ENCODE measurements at places on chromosomes 1 and 21. TPM values are rescaled to one million over a fixed set of nuclear protein-coding genes. Genes with fewer than 3 reads are reported as not detected.

DNA sequence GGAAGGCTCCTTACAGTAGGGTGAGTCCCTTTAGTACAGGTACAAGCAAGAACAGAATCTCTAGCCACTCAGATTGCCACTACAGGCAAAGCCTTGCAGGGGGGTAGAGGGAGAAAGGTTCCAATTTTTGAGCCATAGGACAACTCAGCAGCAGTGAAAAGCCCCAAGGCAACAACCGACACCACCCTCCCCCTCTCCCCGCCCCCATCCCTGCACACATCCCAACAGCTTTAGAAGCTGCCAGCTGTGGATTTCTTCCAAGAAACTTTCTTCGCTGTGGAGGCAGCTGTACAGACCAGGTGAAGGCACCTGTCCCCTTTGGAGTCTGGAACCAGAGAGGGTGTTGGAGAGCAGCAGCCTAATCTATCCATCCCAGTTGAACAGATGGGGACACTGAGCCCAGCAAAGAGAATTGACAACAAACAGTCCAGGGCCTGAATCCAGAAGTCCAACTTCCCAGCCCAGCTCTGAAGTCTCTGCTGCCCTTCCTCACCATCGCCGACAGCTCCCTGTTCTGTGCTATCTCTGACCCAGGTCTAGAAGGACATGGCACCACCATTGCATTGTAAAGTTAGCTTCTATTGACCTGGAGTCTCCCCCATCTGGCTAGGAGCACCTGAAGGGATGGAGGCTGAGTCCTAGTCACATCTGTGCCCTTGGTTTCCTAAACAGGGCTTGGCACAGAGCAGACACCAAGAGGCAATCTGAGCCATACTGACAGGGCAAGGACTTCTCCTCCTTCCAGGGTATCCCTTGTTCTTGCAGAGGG, 2.2 kb downstream of the TENT5B start:
- peaks cover 61% of the 10 kb centered on the region for H3K4me1 ChIP-seq
- peak overlapping the region; percentile 97 for H3K27ac ChIP-seq
- DNase-seq, result no peak
- peak overlapping the region; percentile 61 for H3K4me3 ChIP-seq

GRCh38 chr1:116572099-116572498, 1.3 kb upstream of the CD58 start:
- no peaks in the 10 kb centered on the region for H3K27me3 ChIP-seq
- peaks cover 32% of the 10 kb centered on the region for H3K4me1 ChIP-seq
- H3K4me3 ChIP-seq, result no peak overlapping the region

The MAP3K6 gene
- total RNA-seq, result 21.2 TPM

The PTCH2 gene
- 0.68 TPM for total RNA-seq

DNA sequence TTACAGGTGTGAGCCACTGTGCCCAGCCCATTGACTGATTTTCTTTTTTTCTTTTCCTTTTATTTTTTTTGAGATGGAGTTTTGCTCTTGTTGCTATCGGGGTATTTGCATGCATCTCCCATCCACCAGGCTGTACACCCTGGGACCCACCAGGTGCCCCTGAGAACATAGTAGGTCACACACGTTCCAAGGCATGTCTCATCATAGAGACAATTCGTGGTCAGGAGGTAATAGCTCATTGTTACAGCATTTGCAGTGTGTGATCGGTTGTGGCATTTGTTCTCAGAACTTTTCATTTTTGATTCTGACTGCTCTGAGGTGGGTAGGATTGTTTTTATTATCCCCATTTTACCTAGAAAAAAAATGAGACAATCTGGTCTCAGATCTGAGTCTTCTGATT, 29.6 kb downstream of the BCL9 start:
- no peaks in the 10 kb centered on the region for H3K36me3 ChIP-seq
- no peak for DNase-seq
- no peaks in the 10 kb centered on the region for H3K4me1 ChIP-seq

DNA sequence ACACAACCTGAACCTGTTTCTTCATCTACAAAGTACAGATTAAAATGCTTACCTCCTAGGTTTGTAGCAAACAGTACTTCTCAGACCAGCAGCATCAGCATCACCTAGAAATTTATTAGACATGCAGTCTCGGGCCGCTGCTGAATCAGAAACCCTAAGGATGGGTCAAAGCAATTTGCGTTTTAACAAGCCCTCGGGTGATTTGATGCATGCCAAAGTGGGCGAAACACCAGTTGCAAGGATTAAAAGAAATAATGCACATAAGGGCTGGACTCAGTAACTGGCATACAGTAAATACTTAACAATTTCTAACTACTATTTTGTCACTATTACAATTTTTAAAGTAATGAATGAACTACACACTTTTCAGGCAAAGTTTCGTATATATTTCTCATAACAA, 47.5 kb downstream of the SH3GLB1 start:
- peaks cover 8% of the 10 kb centered on the region for H3K4me1 ChIP-seq
- no peak overlapping the region for H3K4me3 ChIP-seq
- H3K27ac ChIP-seq, result no peak overlapping the region
- H3K36me3 ChIP-seq, result no peaks in the 10 kb centered on the region
- no peaks in the 10 kb centered on the region for H3K27me3 ChIP-seq
- no peak for DNase-seq

GRCh38 chr1:8026153-8026975, at the start of gene ERRFI1:
Gene ERRFI1 (minus strand): TSS chr1:8026309. CDS start chr1:8015619, 10,690 bp downstream.
- H3K27me3 ChIP-seq, result no peaks in the 10 kb centered on the region
- peak within 1 kb of the TSS; percentile 99 for H3K27ac ChIP-seq
- peak; percentile 98 for DNase-seq
- H3K36me3 ChIP-seq, result no peaks in the 10 kb centered on the region

- no peak for DNase-seq
- no peaks in the 10 kb centered on the region for H3K36me3 ChIP-seq
- peaks cover 64% of the 10 kb centered on the region for H3K4me1 ChIP-seq
- H3K27ac ChIP-seq, result peak overlapping the region; percentile 97
- no peaks in the 10 kb centered on the region for H3K27me3 ChIP-seq
These were observed 5.9 kb downstream of the NRIP1 start for GRCh38 chr21:15058854-15059263.

DNA sequence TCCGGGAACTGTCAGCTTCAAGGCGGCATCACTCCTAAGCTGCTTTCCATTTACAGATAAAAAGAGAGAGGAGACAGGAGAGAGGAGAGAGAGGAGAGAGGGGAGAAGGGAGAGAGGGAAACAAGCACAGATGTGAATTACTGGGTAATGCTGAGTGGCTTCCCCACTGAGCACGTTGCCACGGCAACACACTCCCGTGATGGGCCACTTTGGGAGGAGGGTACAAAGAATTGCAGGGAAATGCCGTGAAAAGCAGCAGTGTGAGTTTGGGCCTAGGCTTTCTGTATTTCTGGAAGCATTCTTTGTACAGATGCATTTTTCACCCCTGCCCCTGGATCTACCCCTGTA, 128.0 kb upstream of the IRF2BP2 start:
- no peak overlapping the region for H3K4me3 ChIP-seq
- no peaks in the 10 kb centered on the region for H3K4me1 ChIP-seq
- no peak overlapping the region for H3K27ac ChIP-seq
- no peaks in the 10 kb centered on the region for H3K36me3 ChIP-seq
- DNase-seq, result no peak

DNA sequence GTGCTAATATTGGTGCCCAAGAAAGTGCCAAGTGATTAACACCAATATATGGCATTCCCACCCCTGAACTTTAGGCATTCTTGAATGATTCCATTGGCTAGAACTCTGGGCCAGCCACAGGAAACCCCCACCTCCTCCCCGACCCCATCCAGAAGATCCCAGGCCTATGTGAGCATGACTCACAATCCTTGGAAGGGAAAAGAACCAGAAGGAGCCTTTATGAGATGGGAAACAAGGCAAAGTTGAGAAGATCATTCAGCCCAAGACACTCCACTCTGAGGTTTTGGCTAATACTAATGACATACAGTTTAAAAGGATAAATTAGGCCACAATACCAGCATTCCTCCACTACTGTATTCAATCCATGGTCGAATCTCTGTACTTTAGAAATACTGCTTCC, 21.8 kb downstream of the ELK4 start:
- no peaks in the 10 kb centered on the region for H3K4me1 ChIP-seq
- H3K36me3 ChIP-seq, result peaks cover 40% of the 10 kb centered on the region
- H3K27me3 ChIP-seq, result no peaks in the 10 kb centered on the region
- no peak overlapping the region for H3K27ac ChIP-seq
- DNase-seq, result no peak
- H3K4me3 ChIP-seq, result no peak overlapping the region

DNA sequence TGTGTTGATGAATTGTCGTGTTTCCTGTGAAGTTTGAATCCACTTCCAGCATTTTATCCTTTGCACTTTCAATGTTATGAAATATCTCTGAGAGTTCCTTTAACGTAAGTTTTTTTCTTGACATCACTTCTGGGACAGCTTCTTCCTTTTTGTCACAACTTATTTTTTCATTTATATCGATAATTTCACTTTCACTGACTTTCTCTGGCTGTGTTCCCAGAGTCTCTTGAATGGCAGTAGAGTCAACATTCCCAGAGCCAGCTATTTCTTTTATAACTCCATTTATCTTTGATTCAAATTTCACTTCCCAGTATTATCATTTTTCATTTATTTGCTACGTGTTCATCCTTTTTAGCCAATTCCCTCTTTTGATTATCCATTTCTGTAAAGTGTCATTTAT, 256.5 kb downstream of the PAPPA2 start:
- no peak overlapping the region for H3K4me3 ChIP-seq
- H3K36me3 ChIP-seq, result no peaks in the 10 kb centered on the region
- peaks cover 21% of the 10 kb centered on the region for H3K4me1 ChIP-seq
- no peak overlapping the region for H3K27ac ChIP-seq

The LENEP gene
- total RNA-seq, result not detected

DNA sequence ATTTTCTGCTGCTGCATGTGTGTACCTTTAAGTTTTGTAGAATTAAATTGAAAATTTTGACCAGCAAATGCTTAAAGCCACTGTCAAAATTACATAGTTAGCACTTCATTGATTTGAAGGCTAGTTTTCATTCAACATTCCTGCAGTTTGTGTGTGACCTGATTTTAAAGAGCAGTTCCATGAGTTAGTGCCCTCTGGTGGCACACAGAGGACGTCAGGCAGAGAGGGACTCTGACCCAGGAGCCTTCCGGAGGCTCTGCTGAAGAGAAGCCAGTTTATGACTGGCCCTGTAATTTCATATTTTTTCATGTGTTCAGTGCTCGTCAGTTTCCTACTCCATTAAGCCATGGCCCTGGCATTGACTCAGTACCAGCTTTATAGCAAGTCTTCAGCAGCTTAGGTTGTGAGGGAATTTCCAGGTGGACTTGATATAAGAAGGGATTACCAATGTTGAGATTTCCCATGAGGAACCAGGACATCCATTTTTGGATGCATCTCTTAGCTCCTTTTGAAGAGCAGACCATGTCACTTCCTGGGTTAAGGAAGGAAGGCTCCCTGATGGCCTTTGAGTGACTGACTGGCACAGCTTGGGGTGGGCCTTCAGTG, 104.7 kb downstream of the CAMTA1 start:
- H3K4me3 ChIP-seq, result no peak overlapping the region
- H3K27me3 ChIP-seq, result no peaks in the 10 kb centered on the region
- no peak overlapping the region for H3K27ac ChIP-seq
- no peaks in the 10 kb centered on the region for H3K36me3 ChIP-seq

DNA sequence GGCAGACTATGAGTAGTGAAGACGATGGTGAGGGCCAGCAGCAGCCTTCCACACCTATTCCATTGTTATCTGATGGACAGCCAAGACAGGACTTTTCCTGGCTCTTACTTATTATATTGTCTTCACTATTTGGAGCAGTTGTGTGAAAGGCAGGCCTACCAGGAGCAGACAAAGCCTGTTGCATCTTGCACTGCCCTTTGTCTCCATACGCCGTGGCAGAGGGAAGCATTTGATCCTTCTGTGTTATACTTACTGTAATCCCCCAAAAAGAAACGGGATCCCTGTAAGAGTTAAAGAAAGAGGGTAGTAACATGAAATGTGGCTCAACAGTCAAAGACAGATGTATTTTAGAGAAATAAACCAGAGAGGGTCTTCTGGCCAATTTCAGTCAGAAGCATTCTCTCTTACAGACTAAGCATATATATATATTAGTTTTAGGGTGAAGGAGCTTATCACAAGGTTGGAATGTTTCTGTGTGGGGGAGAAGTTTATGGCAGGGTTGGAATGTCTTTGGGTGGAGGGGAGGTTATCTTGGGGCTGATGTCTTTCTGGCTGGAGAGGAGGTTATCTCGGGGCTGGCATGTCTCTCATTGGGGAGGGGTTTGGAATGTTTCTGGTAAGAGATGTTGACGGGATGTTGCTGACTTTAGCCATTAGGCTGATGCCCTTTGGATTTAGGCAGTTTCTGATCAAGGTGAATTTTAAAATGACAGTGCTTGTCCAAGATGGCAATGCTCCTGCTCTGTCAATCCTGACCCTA, 23.4 kb upstream of the HSD3B1 start:
- H3K36me3 ChIP-seq, result no peaks in the 10 kb centered on the region
- H3K4me1 ChIP-seq, result no peaks in the 10 kb centered on the region
- H3K4me3 ChIP-seq, result no peak overlapping the region
- no peak overlapping the region for H3K27ac ChIP-seq

DNA sequence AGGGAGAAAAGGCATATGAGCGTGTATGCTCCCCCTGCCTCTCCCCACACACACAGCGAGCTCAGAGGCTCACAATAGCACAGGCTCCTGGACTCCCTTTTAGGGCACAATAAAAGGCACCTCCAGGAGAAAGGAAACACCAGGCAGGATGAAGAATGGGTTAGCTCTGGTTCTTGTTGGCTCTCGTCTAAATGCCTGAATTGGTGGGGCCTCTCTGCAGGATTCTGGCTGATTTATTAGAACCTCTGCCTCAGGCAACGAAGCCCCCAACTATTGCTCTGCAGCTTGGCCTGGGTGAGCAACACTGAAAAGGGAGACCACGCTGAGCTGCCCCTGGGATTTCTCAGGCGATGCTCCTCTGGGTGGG, 590.9 kb upstream of the PLXNA2 start:
- no peak for DNase-seq
- H3K27me3 ChIP-seq, result no peaks in the 10 kb centered on the region
- H3K27ac ChIP-seq, result no peak overlapping the region
- H3K36me3 ChIP-seq, result no peaks in the 10 kb centered on the region

DNA sequence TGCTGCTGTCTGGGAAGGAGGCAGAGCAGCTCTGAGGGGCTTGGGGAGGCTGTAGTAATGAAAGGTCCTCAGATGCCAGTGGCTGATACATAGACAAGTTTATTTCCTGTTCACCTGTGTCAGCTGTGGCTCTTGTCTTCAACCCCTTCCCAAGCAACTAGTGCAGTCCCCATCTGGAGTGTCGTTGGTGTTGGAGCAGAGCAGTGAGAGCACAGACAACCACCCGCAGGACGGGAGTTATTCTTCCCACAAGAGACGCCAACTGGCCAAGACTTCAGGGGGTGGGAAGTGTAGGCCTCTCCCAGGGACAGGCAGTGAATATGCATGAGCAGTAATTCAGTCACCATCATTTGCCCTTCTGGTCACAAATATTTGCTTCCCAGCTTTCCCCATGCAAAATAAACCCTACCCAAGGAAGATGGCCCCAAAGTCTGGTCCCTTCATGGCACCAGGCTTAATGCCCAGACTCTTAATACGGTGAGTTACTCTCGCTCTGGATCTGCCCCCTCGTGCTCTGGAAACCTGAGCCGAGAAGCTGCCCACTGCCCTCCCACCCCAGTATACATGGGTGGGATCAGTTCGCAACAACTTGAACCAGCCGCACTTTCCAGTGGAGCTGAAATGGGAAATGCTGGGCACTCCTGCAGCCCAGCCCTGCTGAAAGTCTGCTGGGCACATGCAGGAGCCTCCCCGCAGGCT, 153.5 kb upstream of the COL6A1 start:
- no peak for DNase-seq
- H3K36me3 ChIP-seq, result no peaks in the 10 kb centered on the region
- no peaks in the 10 kb centered on the region for H3K27me3 ChIP-seq
- H3K4me1 ChIP-seq, result no peaks in the 10 kb centered on the region
- no peak overlapping the region for H3K4me3 ChIP-seq
- H3K27ac ChIP-seq, result no peak overlapping the region

GRCh38 chr1:118960567-118961136, 27.5 kb downstream of the TBX15 start:
- no peak for DNase-seq
- H3K36me3 ChIP-seq, result no peaks in the 10 kb centered on the region
- H3K4me3 ChIP-seq, result no peak overlapping the region
- H3K27me3 ChIP-seq, result no peaks in the 10 kb centered on the region
- H3K4me1 ChIP-seq, result no peaks in the 10 kb centered on the region
